ENCODE measurements at places on chromosomes 4 and X.

- DNase-seq = peak; percentile 42
These were observed 113.4 kb upstream of the FAM241A start for GRCh38 chr4:112031712-112032328.

- peak; percentile 1 for DNase-seq
These were observed 49.1 kb downstream of the APOOL start for GRCh38 chrX:85052636-85053343.

DNA sequence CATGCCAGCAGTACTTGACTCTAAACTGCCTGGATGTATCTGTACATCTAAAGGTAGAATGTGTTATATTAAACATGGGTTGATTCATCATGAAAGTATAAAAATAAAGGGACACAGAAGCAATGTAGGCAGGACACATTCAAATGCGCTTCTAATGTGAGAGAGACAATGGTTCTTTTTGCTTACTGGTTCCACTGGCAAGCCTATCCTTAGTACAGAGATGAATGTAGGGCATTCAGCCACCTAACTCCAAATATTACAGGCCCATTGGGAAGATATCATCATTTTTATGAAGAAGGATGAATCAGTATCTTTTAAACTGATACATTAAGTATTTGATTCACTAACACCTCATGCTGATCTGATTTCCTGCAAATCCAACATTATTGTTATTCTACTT lies 18.0 kb downstream of the CDKL2 start:
- DNase-seq = no peak

DNA sequence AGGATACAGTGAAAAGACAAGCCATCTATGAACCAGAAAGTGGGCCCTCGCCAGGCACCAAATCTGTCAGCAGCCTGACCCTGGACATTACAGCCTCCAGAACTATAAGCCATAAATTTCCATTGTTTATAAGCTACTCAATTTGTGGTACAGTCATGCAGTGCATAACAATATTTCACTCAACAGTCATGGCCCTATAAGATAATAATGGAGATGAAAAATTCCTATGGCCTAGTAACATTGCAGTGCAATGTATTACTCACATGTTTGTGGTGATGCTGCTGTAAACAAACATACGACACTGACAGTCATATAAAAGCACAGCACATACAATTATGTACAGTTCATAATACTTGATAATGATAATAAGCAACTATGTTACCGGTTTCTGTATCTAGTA lies 17.1 kb upstream of the TLR1 start:
- no peak for DNase-seq

DNA sequence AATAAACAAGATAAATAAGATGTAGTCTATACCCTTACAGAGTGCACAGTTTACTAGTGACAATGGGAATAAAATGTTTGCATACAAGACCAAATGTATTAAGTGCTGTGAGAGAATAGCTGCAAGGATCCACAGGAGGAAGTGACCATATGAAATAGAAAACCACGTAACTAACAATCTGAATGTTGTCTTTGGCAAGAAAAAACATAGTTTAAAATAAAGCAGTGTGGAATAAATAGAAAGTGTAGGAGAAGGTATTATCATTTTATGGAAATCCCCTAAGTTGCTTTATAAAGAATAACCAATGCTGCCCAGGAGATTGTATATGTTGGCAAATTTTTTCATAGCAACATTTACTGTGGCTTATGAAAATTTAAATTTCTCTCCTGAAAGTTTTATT lies 116.1 kb downstream of the PCDH7 start:
- no peak for DNase-seq

- peak; percentile 40 for DNase-seq
These were observed 4.5 kb downstream of the G6PD start for GRCh38 chrX:154541896-154542722.

GRCh38 chr4:116058129-116058528 lies 944.7 kb upstream of the NDST4 start:
- no peak for DNase-seq

DNA sequence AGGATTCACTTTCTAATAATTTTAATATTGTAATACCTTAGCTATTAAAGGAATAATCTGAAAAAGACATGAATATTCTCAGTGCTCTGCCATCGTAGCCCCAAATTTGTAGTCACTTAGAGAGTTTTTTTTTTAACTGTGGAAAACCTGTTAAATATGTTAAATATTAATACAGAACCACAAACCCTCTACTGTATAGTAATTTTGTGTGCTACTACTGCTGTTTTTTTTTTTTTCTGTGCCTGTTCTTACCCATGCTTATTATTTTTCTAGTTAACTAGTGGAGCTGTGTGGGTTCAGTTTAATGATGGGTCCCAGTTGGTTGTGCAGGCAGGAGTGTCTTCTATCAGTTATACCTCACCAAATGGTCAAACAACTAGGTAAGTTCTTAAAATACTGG lies 15.8 kb downstream of the PLK4 start:
- no peak for DNase-seq

DNA sequence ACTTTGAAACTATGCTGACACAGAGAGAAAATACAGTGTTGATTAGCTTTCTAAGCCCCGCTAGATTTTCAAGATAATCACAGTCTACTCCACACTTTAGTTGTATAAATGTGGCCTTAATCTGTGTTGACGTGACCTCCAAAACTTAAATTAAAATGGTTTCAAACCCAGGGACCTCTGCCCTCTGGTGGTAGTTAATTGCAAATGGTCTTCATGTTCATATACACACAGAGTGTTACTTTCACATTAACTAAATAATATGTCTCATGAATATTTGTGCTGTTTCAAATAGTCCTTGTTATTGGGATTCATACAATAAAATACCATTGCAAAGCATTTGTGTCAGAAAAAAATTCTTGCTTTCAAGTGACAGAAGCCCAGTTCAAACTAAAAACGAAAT lies 64.3 kb downstream of the TASL start:
- no peak for DNase-seq

GRCh38 chr4:1333256-1333655 lies 13.8 kb upstream of the UVSSA start:
- no peak for DNase-seq

GRCh38 chr4:6142935-6143602 lies 57.3 kb downstream of the JAKMIP1 start:
- DNase-seq = peak; percentile 38

- DNase-seq = no peak
These were observed 18.5 kb downstream of the EPHA5 start for GRCh38 chr4:65651751-65652150.
